ENCODE measurements at places on chromosomes 1 and 21.

GRCh38 chr1:40948741-40949443 is 30.6 kb upstream of the CTPS1 start:
- DNase-seq, result peak; percentile 76

DNA sequence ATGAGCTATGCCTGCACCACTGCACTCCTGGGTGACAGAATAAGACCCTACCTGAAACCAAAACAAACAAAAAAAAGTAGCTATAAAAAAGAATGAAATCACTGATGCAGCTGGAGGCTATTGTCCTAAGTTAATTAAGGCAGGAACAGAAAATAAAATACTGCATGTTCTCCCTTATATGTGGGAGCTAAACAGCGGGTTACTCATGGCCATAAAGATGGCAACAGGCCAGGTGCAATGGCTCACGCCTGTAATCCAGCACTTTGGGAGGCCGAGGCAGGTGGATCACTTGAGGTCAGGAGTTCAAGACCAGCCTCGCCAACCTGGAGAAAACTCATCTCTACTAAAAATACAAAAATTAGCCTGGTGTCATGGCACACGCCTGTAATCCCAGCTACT is 152.7 kb downstream of the PIK3R3 start:
- no peak for DNase-seq

DNA sequence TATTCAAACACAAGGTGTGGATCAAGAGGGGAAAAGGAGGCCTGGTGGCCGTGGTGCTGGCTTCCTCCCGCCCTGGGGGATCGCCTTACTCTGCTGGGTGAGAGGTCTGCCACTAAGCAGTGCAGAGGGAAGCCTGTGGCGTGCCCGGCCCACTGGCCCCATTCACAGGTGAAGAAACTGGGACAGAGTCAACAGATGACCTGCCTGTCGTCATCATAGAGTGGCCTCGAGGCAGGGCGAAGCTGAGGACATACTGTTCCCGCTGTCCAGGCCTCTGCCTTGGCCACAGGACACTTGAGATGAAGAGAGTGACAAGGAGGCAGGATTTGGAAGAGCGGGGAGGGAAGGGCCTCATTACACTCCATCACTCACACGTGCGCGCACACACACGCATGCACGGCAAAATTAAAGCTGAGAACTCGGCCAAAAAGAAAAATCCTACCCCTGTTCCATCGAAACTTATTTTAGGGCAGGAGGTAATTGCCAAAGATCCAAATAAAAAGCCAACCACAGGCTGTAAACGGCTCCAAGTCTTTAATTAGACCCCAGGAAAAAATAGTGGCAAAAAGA is 50.5 kb downstream of the CASZ1 start:
- no peak for DNase-seq

GRCh38 chr1:55399346-55399745 is 184.2 kb upstream of the USP24 start:
- DNase-seq, result no peak

DNA sequence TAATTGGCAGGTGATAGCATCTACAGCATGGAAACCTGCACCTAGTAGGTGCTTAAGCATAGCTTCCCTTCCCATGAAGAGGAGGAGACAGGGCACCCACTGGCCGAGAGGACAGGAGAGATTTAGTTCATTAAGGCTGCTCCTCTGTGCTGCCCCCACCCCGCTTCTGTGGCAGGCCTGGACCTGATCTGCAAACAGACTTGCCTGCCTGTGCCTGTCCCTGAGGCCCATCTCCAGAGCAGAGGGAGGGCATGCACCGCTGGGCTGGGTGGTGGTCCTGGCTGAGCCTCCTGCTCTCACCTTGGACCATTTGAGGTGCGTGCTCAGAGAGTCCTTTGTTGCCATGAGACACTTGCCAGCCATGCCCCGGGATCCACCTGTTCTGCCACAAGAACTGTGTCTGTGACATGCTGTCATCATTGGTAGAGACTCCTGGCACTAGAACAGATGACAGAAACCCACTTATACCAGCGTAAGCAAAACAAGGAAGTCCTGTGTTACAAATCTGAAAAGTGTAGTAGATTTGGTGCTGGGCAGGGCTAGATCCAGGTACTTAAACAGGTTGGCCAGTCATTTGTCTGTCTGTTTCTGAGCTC is 55.6 kb downstream of the PTPRF start:
- no peak for DNase-seq

- no peak for DNase-seq
These were observed 11.6 kb downstream of the RNF223 start for GRCh38 chr1:1062348-1063163.

GRCh38 chr1:1304331-1305299 is 3.1 kb downstream of the ACAP3 start:
- no peak for DNase-seq

DNA sequence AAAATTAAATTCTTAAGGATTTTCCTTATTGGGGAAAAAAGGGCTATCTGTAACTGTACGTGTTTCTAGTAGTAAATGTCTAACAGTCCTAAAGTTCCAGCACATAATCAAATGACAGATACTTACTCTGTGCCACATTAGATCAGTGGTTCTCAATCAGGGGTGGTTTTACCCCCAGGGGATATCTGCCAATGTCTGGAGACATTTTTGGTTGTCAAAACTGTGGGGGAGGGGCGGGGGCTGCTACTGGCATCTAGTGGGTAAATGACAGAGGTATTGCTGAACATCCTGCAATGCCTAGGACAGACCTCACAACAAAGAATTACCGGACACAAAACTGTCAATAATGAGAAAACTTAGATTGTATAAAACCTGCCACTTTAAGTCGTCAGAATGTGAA is 33.4 kb upstream of the PTPRC start:
- DNase-seq, result no peak

- no peak for DNase-seq
These were observed 20.4 kb upstream of the TNR start for GRCh38 chr1:175763797-175764196.

- no peak for DNase-seq
These were observed 17.9 kb downstream of the LRRC7 start for GRCh38 chr1:69585666-69586065.

DNA sequence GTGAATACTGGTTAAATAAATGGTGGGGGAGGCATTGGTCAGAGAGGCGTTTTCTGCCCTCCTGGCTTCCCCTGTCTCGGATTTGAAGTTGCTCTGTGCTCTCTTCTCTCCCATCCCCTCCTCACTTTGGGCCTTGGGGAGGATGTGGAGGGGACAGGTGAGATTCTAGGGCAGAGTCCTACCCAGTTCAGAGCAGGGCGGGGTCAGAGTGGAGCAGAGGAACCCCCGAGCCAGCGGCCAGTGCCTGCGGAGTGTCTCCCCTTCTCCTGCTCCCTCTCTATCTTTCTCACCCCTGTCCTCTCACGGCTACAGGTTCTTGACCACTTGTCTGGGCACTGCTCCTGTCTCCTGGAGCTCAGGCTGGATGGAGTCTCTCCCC is 8.1 kb downstream of the KNCN start:
- DNase-seq, result no peak

- no peak for DNase-seq
These were observed 72.2 kb downstream of the TDRD5 start for GRCh38 chr1:179663810-179664209.

DNA sequence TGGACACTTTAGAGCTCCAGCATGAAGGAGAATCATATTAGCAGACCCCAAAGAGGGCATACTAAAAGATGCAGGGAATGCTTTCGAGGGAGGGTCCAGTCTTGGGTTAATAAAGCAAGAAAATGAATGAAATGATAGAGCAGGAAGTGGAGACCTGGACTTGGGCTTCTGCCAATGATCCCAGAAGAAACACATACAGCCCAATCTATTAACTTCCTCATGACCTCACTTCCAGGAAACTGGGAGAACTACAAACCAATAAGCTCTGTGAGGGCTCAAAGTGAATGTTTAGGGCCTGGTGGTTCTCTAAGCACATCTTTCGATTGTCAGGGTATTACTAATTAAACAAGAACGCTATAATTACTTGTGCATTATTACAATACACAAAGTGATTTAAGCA is 53.6 kb upstream of the SSX2IP start:
- DNase-seq, result no peak

- no peak for DNase-seq
These were observed 5.3 kb downstream of the DAP3 start for GRCh38 chr1:155694167-155694566.

DNA sequence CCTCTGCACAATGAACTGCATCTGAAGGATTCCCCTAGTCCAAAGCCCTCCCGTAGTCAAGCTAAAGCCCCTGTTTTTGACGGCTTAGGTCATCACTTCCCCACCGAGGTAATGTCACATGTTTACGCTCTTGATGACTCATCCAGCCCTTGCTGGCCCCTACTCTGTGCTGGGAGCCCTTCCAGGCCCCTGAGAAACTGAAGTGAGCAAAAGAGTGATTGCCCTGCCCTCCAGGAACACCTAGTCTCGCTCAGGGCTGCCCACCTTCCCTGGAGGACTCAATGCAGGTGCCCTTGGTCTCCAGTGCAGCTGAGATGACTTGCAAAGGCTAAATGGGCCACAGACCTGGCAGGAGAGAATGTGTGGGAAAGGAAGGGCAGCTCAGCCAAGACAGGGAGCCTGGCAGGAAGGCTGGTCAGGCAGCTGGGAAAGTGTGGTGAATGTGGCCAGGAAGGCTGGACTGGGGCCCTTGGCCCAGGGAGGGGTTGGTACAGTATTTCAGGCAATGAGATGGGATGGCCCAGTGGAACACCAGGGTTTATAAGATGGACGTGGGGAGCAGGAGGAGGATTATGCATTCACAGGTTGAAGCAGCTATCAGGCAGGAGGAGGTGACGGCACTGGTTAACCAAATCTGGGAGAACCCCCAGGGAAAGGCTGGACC is 345.6 kb downstream of the NPHP4 start:
- no peak for DNase-seq

- DNase-seq, result no peak
These were observed 9.5 kb downstream of the SLC45A3 start for GRCh38 chr1:205670611-205671430.

- DNase-seq, result no peak
These were observed 155.3 kb downstream of the ADSS2 start for GRCh38 chr1:244296447-244296846.

DNA sequence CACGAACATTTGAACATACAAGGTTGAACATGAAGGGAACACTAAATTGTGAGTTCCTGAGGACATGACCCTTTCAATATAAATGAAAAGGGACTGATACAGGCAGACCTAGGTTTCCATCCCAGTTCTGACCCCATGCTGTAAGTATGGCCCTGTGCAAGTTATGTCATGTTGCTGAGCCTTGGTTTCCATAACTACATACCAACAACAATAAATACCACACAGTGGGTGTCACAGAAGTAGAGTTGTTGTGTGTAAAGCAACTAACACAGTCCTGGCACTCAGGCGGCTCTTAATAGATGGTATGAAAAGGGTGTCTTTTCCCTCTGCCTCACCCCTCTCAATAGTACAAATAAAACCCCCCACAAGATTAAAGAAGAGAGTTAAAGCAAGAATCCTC is 140.8 kb downstream of the LMX1A start:
- DNase-seq, result no peak

- DNase-seq, result no peak
These were observed 13.9 kb downstream of the IL6R start for GRCh38 chr1:154418923-154419619.

DNA sequence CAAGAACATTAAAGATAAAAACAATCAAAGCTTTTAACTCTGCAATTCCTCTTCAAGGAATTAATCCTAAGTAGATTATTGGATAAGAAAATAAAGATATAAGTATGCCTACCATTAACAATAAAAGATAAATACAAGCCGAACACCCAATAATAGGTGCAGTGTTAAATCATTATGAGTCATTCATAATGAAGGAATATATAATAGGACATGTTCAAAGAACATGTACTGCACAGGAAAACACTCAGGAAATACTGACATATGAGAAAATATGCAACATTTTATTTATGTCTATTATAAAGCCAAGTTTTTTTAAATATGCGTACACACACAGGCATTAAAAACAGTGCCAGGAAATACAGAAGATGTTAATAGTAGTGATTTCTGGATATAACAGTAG is 11.1 kb upstream of the EXO1 start:
- DNase-seq, result no peak

- DNase-seq, result no peak
These were observed 151.1 kb upstream of the C8B start for GRCh38 chr1:57116871-57117270.

DNA sequence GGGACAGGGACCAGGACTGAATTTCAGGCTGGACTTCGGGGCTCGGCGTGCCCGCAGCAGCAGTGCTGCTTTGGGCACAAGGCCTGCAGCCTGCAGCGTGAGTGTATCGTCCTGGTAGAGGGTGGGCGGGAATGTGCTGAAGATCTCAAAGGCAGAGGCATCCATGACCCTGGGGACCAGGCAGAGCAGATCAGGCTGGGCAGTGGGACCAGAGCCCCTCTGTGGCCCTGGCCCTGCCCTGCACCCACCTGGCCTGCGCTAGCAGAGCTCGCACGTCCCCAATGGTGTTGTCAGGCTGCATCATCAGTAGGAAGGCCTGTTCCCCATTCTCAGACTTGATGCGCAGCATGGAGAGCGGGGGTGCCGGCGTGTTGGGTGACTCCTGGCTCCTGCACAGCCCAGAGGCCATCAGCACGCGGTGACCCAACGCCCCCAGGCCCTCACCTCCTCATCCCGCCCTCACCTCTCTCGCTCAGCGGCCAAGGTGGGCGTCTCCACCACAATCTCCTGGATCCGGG is 2.6 kb downstream of the SH3BGRL3 start:
- DNase-seq, result peak; percentile 32

DNA sequence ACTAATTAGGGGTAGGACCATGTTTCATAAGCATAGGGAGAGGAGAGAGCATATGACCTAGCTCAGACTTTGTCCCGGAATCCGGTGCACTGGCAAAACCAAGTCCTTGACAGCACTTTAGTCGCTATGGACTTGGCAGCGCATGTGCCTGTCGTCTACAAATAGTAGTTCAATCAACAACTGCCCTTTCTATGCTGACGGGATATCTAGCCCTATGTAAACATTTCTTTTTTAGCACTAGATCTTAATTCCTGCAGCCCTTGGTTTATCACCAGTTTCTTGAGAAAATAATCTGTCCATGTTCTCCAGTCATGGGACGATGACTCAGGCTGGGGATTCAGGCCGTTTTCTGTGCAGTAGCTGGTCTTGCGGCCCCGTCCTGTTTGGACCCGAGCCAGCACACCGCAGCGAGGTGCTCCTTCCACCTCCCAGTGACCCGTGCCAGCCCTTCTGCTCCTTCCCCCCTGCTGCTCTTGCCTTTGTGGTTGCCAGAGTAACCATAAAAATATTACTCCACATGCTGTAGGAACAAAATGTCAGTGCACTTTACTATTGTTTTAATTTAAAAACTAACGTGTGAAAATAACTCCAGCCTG is 8.6 kb upstream of the MT1HL1 start:
- DNase-seq, result no peak

DNA sequence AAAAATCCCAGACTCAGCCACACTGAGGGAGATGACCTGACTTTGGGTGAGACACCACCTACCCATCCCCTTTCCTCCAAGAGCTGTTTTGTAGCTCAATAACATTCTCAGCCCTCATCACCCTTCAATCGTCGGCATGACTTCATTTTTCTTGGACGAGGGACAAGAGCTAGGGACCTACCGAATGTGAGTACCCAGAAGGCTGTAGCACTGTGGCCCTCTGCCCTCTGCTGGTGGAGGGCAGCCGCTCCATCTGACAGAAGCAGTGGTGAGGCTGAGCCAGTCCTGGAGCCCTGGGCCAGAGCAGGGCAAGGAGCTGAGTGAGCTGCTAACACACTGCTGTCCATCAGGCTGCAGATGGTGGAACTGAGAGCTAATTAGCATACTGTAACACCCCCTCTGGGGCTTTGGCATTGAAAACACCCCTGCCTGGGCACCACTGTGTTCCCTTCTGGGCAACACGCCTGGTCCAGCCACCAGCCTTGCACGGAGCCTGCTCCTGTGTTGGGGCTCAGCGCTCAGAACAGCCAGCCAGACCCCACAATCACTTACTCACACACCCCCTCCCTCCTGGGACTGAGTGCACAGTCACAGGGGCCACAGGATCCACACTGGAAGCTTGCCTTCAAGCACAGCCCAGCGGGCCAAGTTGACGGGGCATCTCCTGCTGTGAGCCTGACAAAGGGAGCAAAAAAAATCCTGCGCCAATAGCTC is 18.3 kb upstream of the ALPL start:
- DNase-seq, result peak; percentile 52

Measured in activated T-cell treated with anti-CD3 and anti-CD28 coated beads, Interleukin-2, amount 50 U/mL, for 48 hours (primary cell).